Midbrain (tissue), 1 donor: ENCODE measurements at places on chromosomes 7 and 10.

GRCh38 chr7:34059136-34059828, 153.9 kb downstream of the BMPER start:
- DNase-seq = peak; percentile 52

GRCh38 chr10:88707429-88708155, 1.5 kb downstream of the LIPK start:
- no peak for DNase-seq

- DNase-seq = no peak
These were observed 82.6 kb upstream of the ZMIZ1 start for GRCh38 chr10:78985973-78986818.

GRCh38 chr10:114632869-114633715, 25.0 kb downstream of the ABLIM1 start:
- DNase-seq = no peak

GRCh38 chr10:51204066-51204465, 129.8 kb downstream of the PRKG1 start:
- DNase-seq = no peak

DNA sequence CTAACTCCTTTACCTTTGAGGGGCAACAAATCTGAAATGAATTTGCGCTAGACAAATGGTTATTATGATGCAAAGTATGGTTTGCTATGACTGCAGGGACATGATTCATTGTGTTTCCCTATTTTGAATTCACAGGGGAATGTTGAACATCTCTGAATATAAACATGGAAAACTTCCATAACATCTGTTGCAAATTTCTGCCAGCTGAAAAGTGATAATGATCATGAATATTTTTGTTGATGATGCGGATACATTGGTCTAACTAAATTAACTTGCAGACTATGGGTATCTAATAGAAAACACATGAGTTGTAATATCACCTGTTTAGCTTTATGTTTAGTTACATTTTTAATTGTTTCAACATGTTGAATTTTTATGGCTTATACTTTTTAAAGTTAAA, 1325.5 kb downstream of the REEP3 start:
- no peak for DNase-seq

GRCh38 chr10:96496281-96496925, 17.3 kb downstream of the TLL2 start:
- no peak for DNase-seq

- no peak for DNase-seq
These were observed 432.5 kb downstream of the AUTS2 start for GRCh38 chr7:70030745-70031144.

DNA sequence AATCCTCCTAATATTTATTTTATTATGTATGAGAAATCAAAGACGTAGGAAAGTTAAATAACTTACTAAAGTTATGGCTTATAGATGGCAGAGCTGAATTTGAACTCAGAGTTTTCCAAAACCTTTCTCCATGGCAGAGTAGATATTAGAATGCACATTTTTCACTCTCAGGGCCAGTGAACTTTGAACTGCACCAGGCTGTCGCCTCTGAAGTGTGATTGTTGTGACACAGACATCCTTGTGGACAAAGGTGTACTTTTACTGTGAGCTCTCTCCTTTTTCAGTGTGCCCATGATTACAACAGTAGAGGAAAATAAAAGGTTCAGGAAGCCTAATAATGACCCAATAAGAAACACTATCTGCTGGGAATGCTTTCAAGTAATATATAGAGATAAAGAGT, 29.1 kb downstream of the TES start:
- DNase-seq = no peak

- no peak for DNase-seq
These were observed 69.9 kb downstream of the OAT start for GRCh38 chr10:124348801-124349200.

GRCh38 chr10:122774231-122774630, 71.4 kb downstream of the CUZD1 start:
- DNase-seq = no peak

GRCh38 chr7:88276605-88277153, 30.0 kb downstream of the STEAP4 start:
- no peak for DNase-seq

DNA sequence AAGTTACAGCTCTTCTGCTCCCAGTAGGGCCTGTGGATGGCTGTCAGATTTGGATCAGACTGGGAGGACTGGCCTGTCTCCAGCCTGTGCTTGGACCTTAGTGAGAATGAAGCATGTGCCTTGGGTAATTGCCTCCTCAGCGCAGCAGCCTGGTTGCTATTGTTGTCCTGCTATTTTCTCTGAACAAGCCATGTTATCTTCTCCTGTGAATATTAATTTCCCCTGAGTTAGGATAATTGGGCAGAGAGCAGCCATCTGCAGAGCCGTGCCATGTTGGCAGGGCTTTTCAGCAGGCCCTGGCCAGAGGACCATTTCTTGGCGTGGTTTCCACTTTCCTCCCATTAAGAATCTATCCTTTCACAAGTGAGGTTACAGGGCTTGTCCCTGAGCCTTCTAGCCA, 497.3 kb downstream of the SORCS3 start:
- no peak for DNase-seq

GRCh38 chr10:118204292-118204943, 137.7 kb downstream of the FAM204A start:
- no peak for DNase-seq

DNA sequence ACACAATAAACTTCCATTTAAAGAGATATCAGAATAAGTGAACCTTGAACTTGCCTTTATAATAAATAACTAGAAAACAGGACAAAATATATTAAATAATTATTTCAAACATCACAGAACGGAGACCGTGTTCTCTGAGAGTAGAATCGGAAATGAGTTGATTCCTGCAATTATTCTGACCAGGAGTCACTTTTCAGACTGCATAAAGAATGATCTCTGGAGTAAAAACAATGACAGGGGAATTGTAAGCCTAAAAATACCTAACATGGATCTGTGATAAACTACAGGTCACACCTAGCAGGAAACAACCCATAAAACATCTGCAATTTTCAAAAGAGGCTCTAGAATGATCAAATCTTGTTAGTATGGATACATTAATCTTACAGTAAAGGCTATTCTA, 577.5 kb upstream of the SORCS1 start:
- DNase-seq = no peak

DNA sequence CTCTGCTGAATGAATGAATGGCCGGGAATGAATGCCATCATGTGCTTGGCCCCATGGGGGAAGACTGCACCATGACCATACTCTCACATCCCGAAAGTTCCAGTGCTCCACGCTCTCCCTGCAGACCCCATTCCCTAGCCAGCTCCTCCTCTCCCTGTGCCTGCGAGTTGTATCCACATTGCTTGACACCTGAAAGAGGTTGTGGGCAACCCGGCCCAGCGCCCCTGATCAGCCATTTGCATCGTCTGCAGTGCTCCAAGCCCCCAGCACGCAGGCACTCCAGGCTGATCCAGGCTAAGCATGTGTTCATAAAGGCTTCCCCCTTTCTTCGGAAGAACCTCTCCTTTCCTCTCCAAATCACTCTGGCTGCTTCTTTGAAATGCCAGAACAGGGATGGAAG, 354.4 kb upstream of the MKI67 start:
- no peak for DNase-seq

GRCh38 chr10:132356621-132357195, 24.7 kb downstream of the LRRC27 start:
- DNase-seq = no peak

DNA sequence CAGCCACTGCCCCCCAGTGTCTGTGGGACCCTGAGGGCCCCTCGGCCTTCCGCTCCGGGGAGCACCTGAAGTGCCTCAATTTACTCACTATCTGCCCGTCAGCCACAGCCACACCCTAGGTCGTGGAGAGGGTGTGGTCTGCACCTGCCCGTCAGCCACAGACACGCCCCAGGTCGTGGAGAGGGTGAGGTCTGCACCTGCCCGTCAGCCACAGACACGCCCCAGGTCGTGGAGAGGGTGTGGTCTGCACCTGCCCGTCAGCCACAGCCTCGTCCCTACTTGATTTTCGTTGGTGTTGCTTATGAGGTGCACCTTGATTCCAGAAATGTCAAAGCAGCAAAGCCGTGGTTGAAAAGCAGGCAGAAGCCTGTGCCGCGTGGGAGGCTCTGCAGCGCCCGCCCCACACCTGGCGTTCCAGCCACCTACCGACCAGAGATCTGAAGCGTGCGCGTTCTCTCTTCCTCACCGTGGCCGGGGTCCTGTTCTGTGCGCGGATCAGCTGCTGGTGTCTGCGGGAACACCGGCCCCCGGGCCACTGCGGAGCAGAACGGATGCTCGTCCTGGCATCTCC, 101.6 kb downstream of the DYNC2I1 start:
- no peak for DNase-seq

GRCh38 chr10:89171996-89172395, 35.1 kb downstream of the CH25H start:
- no peak for DNase-seq

- DNase-seq = no peak
These were observed 56.1 kb downstream of the ADCYAP1R1 start for GRCh38 chr7:31108097-31108657.

DNA sequence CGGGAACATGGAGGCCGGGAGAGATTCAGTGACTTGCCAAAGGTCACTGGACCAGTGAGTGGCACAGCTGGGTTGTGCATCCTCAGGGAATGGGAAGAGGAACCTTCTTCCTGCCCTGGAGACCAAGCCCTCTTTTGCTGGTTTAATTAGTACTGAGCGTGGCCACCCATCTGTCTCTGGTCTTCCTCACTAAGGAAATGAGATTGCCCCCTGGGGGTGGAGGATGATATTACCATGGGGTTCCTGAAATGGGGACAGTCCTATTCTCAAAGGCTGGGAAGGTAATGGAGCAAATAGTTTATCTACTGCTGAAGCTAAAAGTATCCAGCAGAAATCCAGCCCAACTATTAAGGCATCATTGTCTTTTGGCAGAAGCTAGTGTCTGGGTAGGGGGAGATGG, 98.6 kb upstream of the FGFR2 start:
- no peak for DNase-seq

DNA sequence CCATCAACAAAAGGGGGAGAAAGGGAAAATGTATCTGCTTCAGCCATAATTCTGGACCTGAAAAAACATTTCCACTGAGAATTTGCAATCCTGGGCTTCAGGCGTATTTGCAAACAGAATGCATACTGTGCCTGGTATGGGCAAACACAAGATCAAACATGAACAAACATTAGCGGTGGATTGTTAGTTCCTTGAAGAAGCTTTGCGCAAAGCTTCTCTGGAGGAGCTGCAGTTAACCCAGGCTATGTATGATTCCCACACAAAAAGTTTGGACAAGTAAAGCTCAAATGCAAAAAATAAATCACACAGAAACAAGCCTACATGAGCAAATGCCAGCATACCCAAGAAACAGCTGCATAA, 20.4 kb upstream of the HILPDA start:
- no peak for DNase-seq

- no peak for DNase-seq
These were observed 55.5 kb upstream of the CCNJ start for GRCh38 chr10:95987685-95988426.

- DNase-seq = no peak
These were observed 25.7 kb upstream of the PRPS1L1 start for GRCh38 chr7:18053177-18053928.

DNA sequence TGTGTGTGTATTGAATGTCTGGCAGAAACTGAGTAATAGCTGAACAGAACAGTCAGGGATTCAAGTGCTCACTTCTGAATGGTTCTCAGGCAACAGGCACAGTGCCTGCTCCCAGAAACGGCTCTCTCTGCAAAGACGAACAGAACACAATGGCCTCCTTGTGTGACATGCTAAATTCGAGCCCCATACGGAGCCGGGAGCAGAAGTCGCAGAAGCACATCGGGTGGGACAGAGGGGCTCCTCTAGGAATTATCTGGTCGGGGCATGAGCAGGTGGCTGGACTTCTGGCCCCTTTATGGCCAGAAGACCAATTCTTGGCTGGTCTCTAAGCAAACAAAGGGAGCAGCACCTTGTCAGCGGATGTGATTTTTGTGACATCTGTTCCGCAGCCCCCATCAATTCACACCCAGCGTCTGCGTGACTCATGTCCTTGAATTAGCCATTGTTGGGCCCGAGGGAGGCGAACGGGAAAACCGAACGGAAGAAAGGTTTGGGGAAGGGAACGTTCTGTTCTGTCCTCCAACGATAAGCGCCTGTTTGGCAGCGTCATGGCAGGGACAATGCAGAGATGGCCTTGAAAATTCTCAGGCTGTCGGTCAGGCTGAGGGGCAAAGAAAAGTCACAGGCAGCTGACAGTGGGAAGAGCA, 47.3 kb upstream of the NPTX2 start:
- peak; percentile 87 for DNase-seq

DNA sequence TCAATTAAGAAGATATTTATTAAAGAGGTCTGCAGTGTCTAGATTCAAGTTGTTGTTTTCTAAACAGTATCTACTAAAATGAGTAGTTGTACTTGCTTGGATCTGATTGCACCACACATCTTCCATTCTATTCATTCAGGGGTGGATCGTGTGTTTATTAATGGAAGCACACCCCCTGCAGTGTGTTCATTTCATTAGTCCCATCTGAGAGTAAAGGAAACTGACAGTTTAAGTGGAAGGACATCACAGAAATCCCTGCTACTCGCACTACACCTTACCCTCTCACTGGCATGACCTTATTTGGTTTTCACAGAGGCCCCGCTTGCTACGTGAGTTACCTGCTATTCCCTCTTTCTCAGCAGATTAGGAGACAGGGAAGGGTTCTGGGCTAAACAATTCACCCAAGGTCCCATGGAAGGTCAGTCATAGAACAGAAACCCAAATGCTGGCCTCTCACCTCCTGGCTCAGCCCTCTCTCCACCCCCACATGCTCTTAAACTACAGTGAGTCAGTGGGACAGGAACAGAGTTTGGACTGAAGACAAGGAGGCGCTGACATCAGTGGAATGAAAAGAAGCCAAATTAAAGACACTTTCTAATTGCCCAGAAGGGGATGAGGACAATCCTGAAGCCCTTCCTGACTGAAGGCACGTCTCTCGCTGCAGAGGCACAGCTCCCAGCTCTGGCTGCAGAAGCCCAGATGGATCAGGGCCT, 369.2 kb upstream of the NRP1 start:
- no peak for DNase-seq

- peak; percentile 72 for DNase-seq
These were observed 123.9 kb upstream of the PPIF start for GRCh38 chr10:79223091-79224048.

- no peak for DNase-seq
These were observed 326.2 kb upstream of the POT1 start for GRCh38 chr7:125255810-125256209.

- no peak for DNase-seq
These were observed 4.7 kb upstream of the KLHDC10 start for GRCh38 chr7:130065500-130066152.

- no peak for DNase-seq
These were observed 24.9 kb downstream of the C10orf120 start for GRCh38 chr10:122674781-122675180.

DNA sequence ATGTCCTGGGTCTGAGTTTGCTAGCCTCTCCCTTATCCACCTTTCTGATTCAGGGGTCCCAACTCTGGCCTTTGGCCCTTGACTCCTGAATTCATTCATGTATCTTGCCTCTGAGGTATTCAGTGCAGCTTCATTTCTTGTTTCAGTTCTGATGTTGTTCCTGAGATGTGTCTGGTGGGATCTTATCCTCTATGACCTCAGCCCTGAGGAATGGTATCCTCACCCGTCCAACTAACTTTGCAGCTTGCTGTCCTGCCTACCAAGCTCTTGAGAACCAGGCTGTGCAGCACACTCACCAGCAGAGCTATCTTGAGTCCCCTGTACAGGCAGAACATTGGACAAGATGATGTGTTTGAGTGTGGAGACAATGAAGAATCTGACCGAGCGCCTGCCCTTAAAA, 13.8 kb downstream of the SUFU start:
- DNase-seq = no peak

- peak; percentile 54 for DNase-seq
These were observed at the start of gene TSPAN13 for GRCh38 chr7:16753102-16753931. Gene TSPAN13, plus strand, starts transcription at chr7:16753755. Its CDS starts 213 bp downstream, at chr7:16753968.
